NCI-H187 (cell line): ENCODE measurements at places on chromosomes 13 and 19.

DNA sequence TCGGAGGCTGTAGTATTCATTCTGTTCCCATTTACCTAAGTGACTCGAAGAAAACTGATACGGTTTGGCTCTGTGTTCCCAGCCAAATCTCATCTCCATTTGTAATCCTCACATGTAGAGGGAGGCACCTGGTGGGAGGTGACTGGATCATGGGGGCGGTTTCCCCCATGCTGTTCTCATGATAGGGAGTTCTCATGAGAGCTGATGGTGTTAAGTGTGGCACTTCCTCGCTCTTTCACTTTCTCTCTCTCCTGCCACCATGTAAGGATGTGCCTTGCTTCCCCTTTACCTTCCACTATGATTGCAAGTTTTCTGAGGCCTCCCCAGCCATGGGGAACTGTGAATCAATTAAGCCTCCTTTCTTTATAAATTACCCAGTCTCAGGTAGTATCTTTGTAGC, 23.5 kb downstream of the SLAIN1 start:
- DNase-seq, result no peak

DNA sequence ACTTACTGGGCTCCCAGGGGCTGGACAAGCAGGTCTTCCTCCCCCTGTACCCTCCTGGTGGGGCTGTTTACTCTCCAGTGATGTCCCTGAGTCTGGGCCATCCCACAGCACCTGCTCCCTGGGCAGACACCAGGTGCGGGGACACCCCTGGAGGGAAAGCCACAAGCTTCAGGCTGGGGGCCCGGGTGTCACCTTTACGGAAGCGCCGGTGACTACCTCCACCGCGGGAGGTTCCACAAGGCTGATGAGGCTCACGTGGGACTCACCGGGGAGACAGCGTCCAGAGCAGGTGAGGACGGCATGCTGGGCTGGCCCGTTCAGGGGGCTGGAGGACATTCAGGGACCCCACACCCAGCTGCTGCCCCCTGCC, 24.9 kb downstream of the NFILZ start:
- DNase-seq, result no peak

DNA sequence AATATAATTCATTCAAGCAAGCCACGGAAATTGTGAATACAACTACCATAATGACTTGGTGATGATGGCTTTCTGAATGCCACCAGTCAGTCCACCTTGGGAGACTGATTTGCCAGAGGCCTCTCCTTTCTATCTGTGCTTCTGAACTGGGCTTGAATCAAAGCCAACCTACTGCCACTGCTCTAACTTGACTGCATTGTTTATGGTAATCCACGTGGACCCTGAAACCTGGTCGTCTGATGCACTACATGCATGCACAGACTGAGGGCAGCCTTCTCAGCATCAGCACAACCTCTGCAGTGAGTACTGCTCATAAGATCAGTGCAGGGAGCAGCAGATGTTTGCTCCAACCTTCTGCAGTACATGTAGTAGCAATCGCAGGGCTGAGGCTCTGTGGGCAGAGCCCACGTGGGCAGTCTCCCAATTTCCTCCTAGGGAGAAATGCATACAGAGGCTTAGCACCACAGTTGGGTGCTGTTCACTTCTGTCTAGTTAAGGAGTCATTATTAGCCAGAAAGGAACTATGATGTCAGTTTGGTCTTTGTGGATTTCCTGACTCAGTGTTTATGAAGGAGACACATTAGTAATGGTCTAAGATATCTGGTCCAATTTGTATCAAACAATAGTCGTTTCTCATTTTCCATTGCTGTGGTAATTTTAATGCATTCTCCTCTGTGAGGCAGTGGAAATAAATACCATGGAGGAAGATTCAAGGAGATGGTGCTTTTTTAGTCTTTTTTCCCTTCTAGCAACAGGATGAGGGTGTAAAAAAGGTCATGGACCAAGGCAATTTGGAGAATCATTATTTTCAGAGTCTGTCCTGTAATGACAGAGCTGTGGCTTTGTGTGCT, 82.5 kb downstream of the AKAP11 start:
- no peak for DNase-seq

- DNase-seq, result no peak
Observed at GRCh38 chr13:109899316-109899715, 112.9 kb upstream of the IRS2 start.

- DNase-seq, result no peak
Observed at GRCh38 chr19:50498219-50499056, 12.6 kb downstream of the JOSD2 start.

- DNase-seq, result no peak
Observed at GRCh38 chr13:31887286-31887685, 144.3 kb upstream of the FRY start.

DNA sequence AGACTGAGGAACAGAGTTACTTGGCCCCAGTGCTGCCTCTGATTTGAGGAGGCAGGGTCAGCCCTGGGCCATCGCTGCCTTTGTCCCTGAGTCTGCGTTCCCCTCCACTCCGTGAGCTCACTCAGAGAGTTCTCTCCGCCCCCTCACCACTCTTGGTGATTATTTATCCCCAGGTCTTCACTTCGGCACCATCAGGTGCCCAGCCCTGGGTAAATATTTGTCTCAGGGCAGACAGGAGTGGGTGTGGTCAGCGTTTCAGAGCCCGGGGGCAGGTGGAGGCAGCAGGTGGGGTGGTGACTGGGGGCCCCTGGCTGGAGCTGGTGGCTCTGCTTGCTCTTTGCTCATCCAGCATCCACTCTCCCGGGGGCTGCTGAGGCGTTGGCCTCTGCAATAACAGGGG, 20.6 kb downstream of the PPP1R37 start:
- DNase-seq, result peak; percentile 90

DNA sequence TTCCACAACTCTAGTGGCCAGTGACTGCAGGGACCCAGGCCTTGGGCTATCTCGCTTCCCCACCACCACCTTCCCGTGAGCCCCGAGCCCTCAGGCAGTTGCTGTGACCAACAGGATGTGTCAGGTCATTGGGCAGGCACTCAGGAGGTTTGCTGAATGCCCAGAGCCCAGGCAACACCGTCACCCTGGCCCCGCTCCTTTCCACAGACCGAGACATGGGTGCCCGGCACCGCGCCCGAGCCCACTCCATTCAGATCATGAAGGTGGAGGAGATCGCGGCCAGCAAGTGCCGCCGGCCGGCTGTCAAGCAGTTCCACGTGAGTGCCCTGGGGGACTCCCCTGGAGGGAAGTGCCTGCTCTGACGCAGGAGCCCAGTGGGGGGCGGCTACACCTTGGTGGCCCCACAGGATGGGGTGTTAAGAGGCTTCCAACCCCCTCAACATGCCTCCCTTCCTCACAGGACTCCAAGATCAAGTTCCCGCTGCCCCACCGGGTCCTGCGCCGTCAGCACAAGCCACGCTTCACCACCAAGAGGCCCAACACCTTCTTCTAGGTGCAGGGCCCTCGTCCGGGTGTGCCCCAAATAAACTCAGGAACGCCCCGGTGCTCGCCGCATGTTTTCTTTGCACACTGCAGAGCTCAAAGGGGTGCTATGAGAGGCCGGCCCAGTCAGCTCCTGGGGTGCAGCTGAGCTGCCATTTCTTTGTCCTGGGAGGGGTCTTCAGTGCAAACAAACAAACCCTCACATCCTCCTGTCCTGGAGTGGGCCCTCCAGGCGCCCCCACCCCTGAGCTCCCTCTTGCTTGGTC, 3.2 kb downstream of the RPL18A start:
- DNase-seq, result no peak

- peak; percentile 6 for DNase-seq
Observed at GRCh38 chr13:97752961-97753668, 200.4 kb upstream of the IPO5 start.

- no peak for DNase-seq
Observed at GRCh38 chr13:24264976-24265375, 44.4 kb upstream of the C1QTNF9 start.

DNA sequence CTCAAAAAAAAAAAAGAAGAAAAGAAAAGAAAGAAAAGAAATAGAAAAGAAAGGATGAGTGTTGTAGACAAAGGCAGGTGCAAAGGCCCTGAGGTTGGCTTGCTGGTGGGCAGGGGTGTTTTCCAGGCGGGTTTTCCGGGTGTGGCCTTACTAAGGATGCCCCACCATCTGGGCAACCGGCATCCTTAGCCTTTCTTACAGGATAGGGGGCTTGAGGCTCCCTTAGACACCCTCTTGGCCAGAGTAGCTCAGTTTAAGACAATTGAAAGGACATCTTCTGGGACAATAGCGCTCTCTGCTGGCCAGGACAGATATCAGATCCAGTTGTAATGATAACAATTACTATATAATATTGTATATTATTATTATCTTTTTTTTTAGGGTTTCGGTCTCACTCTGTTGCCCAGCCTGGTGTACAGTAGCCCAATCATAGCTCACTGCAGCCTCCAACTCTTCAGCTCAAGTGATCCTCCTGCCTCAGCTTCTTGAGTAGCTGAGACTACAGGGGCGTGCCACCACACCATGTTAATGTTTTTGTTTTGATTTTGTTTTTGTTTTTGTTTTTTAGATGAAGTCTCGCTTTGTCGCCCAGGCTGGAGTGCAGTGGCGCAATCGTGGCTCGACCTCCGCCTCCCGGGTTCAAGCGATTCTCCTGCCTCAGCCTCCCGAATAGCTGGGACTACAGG, 1.4 kb upstream of the QTRT1 start:
- DNase-seq, result peak; percentile 3

GRCh38 chr13:72062566-72062965, 195.6 kb upstream of the DACH1 start:
- DNase-seq, result no peak

DNA sequence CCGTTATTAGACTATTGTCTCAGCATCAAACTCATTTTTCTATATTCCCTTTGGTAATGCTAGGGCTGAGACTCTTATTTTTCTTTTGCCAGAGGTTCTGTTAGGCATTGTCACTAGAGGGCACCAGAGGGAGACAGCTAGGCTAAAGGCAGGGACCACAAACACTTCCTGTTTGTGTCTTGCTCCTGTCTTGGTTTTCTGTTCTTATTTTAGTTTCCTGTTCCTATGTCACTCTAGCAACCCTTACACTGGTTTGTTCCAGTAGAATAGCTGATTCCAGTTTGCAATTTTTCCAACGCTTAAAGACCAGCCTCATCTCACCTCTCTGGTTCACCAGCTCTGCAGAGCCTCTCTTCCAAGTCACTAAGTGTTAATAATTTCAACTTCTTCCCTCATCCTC, 772.0 kb downstream of the DIAPH3 start:
- DNase-seq, result peak; percentile 8

GRCh38 chr19:21519488-21519887, 14.1 kb downstream of the ZNF429 start:
- DNase-seq, result no peak

- DNase-seq, result no peak
Observed at GRCh38 chr13:27137759-27138158, 33.9 kb downstream of the USP12 start.
